NCI-H446 treated with DMSO at 0.1 percent for 48 hours (cell line): ENCODE measurements at places on chromosomes 1 and 21.
A peak's percentile ranks its signal among the peaks of the same experiment; 100 is the strongest.

- no peak for DNase-seq
Measured at GRCh38 chr1:53294567-53294966, 33.3 kb downstream of the LRP8 start.

GRCh38 chr1:78096017-78096416 lies 50.3 kb downstream of the GIPC2 start:
- no peak for DNase-seq

DNA sequence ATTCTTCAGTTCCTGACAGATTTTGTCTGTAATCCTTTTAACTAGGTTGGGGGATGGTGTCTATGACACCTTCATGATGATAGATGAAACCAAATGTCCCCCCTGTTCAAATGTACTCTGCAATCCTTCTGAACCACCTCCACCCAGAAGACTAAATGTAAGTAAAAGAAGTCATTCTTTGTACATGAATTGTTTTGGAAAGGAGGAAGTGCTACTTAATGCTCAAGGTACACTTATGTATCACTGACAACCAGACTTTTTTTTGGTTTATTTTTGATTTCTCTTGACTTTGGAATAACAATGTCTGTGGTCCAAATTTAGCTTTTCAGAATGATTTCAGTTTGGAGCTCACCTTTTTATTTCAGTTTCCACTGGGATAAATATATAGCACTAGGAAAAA lies 2.3 kb downstream of the DYRK3 start:
- DNase-seq = no peak

DNA sequence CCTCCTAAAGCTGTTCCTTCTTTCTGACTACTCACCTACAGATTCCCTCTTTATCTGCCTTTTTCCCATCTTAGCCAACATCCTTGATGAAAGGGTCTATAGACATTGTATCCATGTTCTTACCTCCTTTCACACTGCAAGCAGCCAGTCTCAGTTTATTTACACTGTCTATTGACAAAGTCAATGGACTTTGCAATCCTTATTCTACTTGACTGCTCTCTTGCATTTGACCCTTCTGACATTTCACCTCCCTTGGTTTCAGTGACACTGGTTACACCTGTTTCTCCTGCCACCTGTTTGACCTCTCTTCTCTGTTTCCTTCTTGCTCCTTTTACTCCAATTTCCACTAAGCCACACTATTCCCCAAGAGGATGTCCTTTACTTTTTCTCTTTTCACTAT lies 224.0 kb upstream of the SNX7 start:
- DNase-seq = no peak

DNA sequence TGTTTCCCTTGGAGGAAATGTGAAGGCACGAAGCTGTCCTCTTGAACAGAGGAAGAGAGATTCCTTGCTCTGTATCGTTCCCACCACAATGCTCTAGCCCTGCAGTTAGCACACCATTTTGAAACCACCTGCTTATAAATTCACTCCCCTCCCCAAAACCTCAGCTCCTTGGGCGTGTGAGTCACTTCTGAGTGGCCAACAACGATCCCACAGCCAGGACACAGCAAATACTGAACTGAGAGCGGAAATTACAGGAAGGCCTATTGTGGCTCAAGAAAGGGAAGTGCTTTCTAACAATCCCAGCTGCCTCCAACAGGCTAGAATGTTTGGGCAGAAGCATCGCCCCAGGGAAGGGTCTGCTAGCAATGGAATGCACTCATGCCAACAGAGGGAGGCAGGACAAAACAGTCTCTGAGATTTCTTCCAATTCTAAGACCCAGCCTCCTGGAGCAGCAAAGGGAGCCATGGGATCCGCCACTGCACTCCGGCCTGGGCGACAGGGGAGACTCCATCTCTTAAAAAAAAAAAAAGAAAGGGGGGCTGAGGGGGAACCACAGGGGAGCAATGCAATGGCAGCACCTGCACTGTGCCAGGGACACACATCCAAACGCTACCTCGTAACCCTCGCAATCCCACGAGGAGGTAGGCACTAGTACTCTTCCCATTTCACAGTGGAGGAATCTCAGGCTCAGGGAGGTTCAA lies 1.9 kb downstream of the TMEM53 start:
- no peak for DNase-seq

DNA sequence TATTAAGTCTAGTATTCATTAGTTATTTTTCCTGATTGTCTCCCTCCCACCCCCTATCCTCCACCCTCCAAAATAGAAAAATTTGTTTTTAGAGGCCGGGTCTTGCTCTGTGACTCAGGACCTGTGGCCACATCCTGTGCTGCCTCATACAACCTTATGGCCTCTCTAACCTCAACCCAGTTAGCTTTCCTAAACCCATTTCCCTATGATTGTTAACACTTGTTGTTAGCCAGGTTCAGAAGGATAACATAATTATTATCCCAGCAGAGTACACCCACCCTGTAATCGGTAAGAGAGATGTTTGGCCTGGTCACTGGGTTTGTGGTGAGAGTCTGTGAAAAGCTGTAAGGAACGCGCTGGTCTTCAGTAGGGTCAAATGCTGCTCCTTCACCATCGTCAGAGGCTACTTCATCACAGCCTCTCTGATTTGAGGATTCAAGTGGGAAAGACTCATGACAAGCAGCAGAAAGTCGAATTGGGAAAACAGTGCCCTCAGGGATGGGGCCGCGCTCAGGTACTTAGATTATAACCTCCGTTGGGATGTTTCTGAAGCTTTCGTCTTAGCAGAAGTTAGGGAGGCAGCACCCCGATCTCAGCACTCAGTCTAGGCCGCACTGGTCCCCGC lies 35.9 kb upstream of the HMGN1 start:
- DNase-seq = no peak

DNA sequence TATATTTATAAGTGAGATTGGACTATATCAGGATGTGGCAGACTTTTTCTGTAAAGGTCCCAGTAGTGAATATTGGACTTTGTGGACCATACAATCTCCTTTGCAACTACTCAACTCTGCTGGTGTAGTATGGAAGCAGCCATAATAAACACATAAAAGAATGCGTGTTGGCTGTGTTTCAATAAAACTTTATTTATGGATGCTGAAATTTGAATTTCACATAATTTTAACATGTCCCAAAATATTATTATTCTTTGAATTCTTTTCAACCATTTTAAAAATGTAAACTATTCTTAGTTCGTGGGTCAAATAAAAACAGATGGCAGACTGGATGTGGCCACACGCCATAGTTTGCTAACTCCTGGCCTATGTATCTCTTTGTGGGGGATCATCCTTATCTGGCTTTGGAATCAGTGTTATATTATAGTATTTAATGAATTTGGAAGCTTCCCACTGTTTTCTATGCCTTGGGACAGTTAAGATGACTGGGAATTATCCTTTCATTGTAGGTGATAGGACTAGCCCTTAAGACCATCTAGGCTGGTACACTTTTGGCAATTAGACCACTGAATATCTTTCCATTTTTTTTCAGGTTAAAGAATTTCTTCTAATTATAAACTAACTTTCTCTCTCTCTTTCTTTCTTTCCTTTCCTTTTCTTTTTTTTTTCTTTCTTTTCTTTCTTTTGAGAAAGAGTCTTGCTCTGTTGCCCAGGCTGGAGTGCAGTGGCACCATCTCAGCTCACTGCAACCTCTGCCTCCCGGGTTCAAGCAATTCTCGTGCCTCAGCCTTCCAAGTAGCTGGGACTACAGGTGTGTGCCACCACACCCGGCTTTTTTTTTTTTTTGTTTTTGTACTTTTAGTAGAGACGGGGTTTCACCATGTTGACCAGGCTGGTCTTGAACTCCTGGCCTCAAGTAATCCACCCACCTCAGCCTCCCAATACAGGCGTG lies 14.9 kb upstream of the SLAMF6 start:
- no peak for DNase-seq

DNA sequence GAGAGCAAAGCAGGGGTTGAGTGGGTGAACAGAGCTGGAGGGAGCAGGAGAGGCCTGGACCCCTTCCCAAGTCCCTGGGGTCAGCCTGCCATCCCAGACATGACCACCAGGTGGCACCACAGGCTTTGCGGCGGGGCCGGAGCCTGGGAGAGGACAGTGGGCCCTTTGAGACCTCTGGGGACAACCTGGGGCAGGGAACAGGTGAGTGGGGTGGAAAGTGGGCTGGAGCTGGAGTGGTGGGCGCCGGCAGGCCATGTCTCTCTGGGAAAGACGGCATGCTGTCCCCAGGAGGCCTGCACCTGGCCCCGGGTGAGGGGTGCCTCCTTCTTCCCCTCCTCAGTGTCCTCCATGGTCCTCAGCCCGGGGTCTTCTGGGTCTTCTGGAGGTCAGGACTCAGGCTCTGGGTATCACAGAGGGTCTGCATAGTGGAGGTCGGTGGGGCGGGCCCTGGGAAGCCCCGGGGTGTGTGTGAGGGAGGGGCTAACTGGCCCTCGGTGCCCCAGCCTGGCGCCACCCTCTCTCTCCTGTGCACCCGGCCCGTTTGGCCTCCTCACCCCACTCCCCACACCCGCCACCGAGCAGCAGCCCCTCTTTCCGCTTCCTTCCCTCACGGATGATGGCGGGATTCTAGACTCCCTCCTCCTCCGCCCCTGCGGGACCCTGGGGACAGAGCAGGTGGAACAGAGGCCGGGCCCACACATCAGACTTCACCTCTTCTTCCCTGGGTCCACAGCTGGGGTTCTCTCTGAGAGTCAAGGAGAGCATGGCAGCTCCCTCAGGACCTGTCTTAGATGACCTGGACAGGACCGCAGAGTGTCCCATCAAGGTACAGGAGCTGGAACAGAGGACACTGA lies 28.5 kb upstream of the PKP1 start:
- no peak for DNase-seq

GRCh38 chr1:226568077-226568831 lies 19.7 kb downstream of the STUM start:
- DNase-seq = no peak

DNA sequence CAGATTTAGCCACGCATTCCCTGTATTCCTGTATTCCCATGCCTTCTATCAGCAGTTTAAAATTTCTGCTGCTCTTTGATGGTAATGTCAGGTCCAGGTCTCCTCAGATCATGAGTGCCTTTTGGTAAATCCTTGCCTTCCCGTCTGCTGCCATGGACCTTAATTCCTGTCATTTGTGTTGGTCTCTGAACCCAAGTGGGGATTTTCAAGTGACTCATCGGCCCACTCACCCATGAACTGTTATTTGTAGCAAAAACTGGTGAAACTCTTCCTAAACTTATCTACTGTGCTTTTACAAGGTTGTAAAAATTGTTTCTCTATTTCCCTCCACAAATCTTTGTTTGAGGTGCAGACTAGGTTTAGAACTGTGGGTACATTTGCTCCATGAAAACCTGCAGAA lies 47.4 kb downstream of the ACTN2 start:
- DNase-seq = no peak

DNA sequence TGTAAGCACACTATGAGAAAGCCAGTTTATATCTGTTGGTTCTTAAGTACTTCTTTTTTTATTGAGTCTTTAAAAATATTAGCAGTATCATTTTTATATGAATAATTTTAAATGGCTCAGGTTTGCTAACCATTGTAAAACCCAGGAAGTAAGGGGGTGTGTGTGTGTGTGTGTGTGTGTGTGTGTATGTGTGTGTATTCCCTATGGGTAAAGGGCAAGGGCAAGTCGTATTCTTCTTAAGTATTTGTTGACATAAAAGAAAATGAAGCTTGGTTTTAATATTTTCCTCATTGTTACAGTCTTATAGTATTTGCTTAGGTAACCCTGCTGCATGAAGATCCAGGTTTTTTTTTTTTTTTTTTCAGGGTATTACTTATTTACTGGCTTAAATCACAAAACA lies 495.0 kb upstream of the B3GALT2 start:
- no peak for DNase-seq

DNA sequence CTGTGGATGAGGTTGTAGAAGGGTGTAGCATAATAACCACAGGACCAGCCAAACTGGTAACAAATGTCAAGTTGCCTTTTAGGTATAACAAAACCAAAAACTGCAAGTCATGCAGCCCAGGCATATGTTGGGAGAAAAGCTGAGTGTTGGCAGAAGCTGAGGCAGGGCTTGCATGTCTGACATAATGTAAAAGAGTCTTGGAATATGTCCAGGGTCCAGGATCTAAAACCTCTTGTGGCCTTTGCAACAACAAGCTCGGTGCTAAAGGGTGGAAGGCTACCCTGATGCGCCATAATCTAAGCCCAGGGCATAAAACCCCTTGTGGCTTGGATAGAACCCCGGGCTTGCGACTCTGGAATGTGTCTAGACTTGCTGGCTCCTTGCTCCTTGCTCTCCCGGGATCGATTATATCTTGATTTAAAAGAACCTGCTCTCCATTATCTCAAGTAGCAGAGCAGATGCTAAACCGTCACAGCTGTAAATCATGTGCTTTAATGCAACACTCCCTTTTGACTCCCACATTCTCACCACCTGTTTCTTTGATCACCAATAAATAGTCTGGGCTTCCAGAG lies 26.5 kb upstream of the SLC35A3 start:
- DNase-seq = peak; percentile 79

GRCh38 chr1:236009191-236009590 lies 55.7 kb downstream of the NID1 start:
- no peak for DNase-seq

- DNase-seq = no peak
Measured at GRCh38 chr21:45551783-45552695, 9.8 kb upstream of the SLC19A1 start.

- DNase-seq = no peak
Measured at GRCh38 chr21:33449616-33450015, 30.2 kb downstream of the TMEM50B start.

DNA sequence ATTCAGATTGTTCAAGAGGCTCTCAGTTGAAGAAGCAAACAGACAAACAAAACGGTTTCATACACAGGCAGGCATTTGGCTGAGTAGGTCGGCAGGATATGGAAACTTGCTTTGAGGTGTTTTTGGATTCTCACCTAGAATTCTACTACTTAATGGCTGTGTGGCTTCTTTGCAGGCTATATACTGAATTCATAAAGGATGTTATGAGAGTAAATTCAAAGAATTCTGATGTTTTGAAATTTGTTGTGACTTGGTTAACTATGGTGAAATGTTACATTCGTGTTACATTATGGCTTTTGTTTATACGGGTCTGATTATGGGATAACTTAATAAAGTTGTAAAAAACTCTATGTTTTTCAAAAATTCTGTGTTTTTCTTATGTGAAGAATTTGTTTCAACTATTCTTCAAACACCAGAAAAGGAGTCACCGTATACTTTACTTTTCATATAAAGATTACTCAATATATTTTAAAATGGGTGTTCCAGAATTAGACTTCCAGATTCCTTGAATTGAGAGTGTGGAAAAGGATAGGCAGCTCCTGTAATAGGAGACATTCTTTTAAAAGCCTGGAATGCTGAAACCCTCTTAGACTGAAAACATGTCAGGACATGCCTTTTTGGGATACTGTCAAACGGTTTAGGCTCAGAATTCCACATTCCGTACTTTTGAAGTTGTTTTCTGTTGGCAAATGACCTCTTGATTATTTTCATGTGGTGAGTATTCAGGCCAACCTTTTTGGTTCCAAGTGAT lies 8.2 kb upstream of the IRF2BP2 start:
- DNase-seq = peak; percentile 88

GRCh38 chr1:10593750-10594149 lies 119.0 kb downstream of the PEX14 start:
- DNase-seq = no peak
